C1 segment of cervical spinal cord (tissue), 14 donors: ENCODE measurements at places on chromosomes 2 and 18.

DNA sequence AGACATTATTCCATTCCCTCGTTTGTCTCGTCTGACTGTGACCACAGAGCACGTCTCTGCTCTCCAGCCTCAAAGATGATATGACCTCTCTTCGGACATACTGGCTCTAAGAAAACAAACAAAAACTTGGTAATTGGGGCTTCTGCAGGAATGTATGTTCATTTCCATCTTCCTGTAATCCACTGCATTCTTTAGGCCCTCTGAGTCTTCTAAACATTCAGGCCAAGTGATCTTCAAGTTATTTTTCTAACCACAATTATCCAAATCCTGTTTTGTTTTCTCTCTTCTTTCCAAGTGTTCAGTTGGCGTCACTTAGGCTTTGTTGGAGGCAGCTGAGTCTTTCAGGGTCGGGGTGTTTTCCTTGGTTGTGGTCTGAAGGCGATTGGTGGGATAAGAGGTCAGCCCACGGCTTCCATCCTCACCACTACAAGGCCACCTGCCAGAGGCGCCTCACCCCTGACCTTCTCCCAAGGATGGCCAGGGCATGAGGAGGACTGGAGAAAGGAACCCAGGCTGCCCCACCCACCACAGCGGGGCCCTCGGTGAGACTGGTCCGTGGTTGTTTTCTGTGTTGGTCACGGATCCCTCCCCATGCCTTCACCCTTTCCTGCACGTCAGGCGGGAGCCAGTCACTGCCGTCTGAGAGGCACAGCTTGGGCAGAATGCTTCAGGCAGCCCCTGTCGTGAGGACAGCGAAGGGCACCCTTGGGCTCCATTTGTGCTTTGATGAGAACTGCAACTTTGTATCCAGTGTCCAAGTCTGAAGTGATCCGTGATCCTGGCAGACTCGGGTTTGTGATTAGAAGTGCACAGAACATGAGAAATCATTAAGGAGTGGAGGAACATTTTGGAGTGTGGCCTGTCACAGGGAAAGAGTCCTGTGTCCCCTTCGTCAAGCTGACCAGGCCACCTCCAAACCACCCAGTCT lies 88.6 kb upstream of the FHL2 start:
- DNase-seq = no peak

DNA sequence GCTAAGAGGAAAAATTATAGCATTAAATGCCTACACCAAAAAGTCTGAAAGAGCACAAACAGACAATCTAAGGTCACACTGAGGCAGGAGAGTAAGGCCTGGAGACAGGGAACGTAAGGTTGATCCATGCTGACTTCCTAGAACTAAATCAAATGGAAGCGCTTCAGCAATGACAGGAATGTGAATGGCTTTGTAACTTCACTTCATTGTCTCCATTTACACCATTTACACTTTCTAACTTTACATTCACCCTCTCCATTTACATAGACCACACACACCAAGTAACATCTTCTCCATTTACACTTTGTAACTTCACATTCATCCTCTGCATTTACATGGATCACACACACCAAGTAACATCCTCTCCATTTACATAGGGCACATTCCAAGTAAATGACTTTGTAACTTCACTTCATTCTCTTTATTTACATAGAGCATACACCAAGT lies 103.1 kb upstream of the SPATS2L start:
- no peak for DNase-seq

GRCh38 chr2:85549826-85550225 lies 10.9 kb downstream of the MAT2A start:
- no peak for DNase-seq

DNA sequence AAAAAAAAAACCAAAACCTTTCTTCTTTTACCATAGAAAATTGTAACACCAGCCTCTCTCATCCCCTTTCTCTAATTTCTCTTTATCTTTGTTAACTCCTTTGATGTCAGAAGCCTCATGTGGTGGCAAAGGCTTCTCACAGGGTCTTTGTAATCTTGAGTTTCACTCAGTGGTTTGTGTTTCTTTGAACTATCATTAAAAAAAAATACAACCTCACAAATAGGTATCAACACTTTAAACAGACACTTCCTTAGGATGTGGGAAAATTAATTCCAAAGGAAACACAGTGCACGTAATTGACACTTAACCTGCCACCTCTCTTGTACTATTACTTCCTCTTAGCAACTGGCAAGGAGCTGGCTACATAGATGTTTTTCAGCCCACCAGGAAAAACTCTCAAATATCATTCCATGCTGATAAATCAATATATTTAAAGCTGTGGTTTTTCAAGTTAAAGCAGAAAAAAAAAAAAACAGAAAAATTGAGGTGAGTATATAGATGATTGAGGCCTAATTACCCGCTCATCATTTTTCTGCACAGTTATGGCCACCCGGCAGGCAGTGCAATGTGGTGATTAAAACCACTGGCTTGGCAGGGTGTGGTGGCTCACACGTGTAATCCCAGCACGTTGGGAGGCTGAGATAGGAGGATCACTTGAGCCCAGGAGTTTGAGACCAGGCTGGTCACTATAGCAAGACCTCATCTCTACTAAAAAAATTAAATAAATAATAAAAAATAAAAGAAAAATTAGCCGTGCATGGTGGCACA lies 193.5 kb downstream of the MYO3B start:
- no peak for DNase-seq

DNA sequence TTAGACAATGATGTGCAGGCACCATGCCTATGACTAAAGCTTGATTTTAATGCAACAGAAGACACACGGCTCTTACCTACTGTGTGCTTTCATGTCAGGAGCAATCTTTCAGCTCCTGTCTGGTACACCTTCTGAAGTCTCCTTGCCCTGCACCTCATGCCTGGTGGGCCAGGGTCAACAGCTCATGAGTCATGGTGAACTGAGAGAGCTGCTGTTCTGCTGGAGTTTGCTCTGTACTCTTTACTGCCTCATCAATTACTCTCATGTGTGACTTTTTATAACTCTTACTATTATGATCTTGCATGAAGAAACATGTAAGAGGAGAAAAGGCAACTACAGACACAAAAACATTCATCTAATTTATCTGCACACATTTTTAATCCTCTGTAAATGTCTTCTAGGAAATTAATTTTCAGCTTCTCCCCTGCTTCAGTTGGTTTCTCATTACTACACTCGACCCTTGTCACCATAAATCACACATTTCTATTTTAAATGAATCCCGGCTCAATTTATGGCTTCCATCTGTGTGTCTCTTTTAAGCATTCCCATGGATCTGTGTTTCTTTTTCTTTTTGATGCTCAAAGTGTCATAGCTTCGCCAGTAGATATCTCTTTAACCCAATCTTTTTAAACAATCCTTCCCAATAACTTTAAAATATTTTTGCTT lies 9.7 kb downstream of the SERPINB7 start:
- DNase-seq = no peak

DNA sequence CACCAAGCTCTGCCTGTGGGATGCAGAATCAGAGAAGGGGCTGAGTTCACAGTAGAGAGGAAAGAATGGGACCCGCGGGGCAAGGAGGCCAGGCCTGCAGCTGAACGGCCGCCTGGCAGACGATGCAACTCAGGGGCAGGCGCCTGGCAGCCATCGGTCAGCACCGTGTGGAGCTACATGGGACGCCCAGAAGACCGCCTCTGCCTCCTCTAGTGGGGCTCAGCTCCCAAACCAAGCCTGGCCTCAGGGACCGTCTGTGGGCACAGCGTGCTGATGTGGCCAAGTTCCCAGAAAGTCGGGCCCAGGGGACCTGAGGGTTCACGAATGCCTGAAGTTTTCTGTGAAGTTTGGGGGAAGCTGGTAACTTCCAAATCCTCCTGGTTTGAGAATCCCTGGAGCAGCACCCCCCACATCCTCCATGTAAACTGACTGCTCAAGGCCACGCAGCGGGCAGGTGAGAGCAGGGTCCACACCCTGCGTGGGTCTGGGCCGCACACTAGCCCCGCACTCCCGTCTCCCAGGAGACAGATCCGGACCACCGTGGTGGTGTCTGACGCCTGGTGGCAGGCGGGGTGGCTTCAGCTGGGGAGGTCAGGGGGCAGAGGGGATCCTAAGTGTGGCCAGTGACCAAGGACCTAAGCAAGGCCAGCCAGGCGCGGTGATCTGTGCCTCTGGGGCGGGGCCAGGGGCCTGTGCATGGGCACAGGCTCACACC lies 14.6 kb downstream of the SNORC start:
- no peak for DNase-seq

DNA sequence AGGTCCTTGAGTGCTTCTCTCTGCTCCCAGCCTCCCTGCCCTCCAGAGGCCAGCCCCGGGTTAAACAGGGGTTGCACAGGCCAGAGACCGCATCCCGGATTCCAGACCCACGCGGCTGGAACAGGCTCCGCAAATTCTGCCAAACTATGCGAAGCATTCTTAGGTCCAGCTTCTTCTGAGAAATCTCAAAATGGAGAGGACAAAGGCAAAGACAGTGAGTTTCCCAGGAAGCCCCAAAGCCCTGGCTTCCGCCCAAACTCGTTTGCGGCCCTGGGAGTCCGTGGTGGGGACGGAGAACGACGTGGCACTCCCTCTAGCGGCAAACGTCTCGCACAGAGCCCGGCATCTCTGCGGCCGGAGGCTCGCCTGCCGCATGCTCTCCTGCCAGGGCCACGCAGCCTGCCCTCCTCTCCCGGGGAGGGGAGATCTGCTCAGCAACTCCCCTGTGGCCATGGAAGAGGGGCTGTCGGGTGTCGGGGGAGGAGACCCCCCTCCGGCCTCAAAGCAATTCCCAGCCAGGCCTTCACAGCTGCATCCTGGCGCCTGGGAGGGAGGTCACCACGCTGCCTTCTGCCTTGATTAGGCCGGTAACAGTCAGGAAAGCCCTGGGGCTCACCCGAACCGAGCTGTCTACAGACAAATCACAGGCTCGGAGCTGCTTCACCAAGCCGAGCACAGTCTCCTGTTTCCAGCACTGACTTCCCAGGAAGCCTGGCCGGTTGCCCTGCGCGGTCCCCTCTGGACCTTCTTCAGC lies 33.4 kb upstream of the KLHL29 start:
- peak; percentile 72 for DNase-seq
